ENCODE measurements at places on chromosomes 13 and 19.

- peak; percentile 87 for DNase-seq
Measured at GRCh38 chr19:53254411-53255341, at the start of gene ZNF677. TSS of gene ZNF677 (minus strand) at chr19:53254873. CDS start at chr19:53251550, 3,323 bp downstream.

DNA sequence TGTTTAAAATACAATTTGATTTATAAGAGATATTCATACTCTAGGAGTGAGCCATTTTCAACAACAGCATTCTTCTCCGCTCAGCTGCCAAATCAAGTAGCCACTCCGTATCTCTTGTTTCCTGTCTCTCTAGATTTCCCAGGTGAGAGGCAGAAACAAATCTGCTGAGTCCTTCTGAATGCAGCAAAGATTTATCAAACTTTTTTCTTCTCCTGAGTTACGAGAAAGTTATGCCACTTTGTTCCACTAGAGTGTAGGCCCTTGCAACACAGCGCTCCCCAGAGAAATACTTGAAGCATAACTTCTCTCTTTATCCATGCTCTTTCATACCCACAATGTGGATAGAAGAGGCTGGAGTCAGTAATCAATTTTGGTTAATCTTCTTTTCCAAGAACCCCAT lies 1960.8 kb downstream of the OLFM4 start:
- DNase-seq, result no peak

DNA sequence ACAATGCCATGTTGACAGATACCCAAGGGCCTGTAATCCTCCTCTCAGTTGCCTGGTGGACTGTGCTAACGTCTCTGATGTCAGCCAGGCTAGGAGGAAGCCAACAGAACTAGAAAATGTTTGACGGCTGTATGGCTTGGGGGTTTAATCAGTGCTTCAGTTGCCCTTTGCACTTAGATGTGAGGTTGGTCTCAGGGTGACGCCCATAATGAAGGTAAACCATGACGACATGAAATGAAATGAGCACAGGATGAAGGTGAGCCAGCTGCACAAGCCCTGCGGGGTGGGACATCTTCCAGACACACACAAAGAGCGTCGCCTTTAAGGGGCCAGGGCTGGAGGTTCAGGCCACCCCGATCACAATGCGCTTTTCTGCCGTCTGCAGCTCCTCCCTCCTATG lies 127.2 kb downstream of the CRYL1 start:
- no peak for DNase-seq

- DNase-seq, result no peak
Measured at GRCh38 chr19:58400316-58400915, 5.0 kb downstream of the RNF225 start.

- no peak for DNase-seq
Measured at GRCh38 chr13:51291341-51291740, 48.1 kb upstream of the SERPINE3 start.

GRCh38 chr13:28396053-28396452 lies 98.9 kb downstream of the FLT1 start:
- no peak for DNase-seq

DNA sequence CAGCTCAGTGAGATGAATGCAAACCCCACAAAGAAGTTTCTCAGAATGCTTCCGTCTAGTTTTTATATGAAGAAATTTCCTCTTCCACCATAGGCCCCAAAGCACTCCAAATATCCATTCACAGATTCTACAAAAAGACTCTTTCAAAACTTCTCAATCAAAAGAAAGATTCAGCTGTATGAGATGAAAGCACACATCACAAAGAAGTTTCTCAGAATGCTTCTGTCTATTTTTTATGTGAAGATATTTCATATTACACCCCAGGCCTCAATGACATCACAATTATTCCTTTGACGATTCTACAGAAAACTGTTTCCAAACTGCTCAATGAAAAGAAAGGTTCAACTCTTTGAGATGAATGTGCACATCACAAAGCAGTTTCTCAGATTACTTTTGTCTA lies 1819.4 kb downstream of the UQCRFS1 start:
- no peak for DNase-seq

DNA sequence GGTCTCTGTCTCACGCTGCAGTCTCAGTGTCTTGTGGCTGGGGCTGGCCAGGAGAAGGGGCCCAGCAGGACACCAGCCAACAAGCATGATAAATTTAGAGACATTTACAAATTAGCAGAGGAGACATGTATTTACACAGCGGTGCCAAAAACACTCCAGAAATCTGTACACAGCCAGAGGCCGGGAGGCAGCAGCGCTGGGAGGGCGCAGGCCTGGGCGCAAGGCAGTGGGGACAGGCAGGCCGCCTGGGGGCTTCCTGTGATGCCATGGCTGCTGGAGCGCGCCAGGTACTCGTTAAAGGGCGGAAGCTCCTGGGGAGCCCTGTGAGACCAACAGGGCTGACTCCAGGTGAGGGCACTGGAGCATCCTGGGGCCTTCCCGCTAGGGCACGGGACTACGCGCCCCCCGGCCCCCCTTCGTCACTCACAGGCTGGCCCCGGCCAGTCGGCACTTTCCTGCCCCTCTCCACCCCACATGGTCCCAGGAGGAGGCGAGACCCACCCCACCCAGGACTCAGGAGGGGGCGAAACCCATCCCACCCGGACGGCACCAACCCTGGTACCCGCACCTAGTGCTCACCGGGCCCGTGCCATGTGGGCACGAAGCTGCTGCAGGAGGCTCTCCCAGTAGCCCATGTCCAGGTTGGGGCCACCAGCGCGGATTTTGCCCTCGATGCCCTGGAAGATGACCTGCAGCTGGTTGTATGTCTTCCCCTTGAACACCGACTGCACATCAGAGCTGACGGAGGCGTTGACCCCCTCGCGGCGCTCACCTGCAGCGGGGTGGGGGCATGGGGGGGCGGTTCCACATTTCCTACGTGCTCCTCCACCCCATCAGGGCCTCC lies 7.4 kb upstream of the TBXA2R start:
- no peak for DNase-seq

DNA sequence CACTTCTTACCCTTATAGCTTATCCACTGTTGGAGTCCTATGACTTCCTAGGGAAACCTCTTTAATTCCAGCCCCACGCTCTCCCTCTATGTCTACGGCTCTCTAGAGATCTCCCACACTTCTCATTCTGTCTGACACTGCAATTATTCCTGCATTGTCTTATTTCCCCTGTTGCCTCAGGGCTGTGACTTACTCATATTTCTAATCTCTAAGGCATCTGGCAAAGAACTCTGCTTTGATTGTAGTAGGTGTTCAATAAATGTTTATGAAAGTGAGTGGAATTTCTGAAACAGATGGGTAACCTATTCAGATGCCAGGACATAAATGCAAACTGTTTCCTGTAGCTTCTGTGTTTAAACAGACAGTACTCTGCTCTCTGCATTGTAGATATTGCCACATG lies 102.4 kb upstream of the SERTM1 start:
- DNase-seq, result no peak

- no peak for DNase-seq
Measured at GRCh38 chr19:19619849-19620210, 1.3 kb upstream of the PBX4 start.

DNA sequence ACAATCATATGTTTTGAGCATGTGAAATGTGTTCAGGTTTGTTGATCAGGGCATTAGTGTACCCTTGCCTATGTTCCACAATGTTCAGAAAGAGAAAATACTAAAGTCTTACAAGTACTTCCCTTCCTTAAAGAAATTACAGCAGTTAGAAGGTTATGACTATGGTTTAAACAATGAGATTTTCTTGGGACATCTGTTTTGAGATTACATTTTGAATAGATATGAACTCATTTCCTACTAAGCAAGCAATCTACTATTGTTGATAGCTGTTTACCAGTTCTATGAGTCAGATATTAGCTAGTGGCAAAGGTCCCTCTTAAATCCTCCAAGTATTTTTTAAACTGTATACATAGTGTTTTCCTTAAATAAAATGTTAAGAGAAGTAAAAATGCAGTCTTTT lies 241.3 kb downstream of the DACH1 start:
- no peak for DNase-seq
